ENCODE measurements at places on chromosomes 1 and 21. TPM values are rescaled to one million over a fixed set of nuclear protein-coding genes. Genes with fewer than 3 reads are reported as not detected.

The GNG12 gene
- polyA plus RNA-seq, result 34.5 TPM

DNA sequence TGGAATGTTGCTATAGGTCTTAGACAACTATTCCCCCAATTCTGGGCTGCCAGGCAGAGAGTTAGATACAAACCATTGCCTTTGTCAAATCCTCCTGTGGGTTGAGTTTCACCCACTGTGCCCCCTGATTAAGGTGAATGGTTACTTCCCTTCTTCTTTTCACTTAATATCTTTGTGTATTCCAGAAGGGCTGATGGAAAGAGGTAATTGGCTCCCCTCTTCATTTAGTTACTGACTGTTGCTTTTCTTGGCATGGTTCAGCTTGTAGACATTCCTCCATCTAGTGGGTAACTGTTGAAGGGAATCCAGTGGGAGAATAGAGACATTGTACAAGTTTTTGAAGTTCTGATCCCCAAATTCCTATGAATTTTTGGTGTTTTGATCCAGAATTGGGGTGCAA is 43.8 kb upstream of the MACF1 start:
- no peak for DNase-seq

The GPR137B gene
- polyA plus RNA-seq, result 3.7 TPM

The TTC24 gene
- 0.32 TPM for polyA plus RNA-seq

The THEM5 gene
- polyA plus RNA-seq, result 0.56 TPM

The TSPAN2 gene
- 20.1 TPM for polyA plus RNA-seq

- no peak for DNase-seq
Measured at GRCh38 chr1:236395947-236396664, 2.0 kb downstream of the EDARADD start.

DNA sequence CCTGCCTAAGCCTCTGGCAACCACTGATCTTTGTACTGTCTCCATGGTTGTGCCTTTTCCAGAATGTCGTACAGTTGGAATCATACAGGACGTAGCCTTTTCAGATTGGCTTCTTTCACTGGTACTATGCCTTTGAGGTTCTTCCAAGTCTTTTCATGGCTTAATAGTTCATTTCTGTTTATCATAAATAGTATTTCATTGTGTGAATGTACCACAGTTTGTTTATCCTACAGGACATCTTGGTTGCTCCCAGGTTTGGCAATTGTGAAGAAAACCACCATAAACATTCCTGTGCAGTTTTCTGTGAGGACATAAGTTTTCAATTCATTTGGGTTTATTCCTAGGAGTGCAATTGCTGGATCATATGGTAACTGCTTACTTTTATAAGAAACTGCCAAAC is 190.6 kb upstream of the RAB4A start:
- DNase-seq, result no peak

DNA sequence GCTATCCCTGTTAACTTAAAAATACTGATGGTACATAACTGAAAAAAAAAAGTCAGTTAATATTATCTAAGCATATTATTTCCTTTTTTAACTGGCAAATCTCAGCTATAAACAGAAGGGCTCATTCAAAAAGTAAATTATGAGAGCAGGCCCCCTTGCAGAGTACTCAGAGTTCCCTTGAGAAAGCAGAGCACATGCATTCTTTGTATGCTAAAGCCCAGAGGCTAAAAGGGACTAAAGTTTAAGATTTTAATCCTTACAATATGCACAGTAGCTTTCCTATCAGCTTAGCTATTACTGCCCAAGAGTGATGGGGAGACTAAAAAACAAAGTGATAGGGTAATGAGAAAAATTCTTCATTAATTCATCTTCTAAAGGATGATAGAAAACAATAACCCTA is 18.5 kb downstream of the SLC16A1 start:
- DNase-seq, result no peak

The NPHS2 gene
- not detected for polyA plus RNA-seq

The C1orf159 gene
- 6.4 TPM for polyA plus RNA-seq

- no peak for DNase-seq
Measured at GRCh38 chr1:228226141-228226874, 18.5 kb downstream of the OBSCN start.

The TNFRSF25 gene
- 10.4 TPM for polyA plus RNA-seq

DNA sequence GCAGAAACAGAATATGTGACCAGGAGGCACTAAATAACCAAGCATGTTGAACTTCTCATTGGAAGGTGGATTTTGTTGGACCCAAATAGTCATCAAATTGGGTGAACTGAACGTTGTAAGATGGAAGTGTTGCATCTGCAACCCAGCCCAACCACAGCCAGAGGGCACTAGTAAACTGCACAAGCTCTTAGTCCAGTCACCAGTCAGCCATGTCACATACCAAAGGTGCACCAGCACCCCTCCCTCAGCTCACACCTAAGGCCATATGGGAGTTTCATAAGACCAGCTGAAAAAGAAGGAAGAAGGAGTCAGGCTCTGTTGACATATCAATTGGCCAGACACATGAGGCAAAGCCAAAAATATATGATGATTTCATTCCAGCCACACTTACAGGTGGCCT is 481.7 kb upstream of the NR5A2 start:
- no peak for DNase-seq

DNA sequence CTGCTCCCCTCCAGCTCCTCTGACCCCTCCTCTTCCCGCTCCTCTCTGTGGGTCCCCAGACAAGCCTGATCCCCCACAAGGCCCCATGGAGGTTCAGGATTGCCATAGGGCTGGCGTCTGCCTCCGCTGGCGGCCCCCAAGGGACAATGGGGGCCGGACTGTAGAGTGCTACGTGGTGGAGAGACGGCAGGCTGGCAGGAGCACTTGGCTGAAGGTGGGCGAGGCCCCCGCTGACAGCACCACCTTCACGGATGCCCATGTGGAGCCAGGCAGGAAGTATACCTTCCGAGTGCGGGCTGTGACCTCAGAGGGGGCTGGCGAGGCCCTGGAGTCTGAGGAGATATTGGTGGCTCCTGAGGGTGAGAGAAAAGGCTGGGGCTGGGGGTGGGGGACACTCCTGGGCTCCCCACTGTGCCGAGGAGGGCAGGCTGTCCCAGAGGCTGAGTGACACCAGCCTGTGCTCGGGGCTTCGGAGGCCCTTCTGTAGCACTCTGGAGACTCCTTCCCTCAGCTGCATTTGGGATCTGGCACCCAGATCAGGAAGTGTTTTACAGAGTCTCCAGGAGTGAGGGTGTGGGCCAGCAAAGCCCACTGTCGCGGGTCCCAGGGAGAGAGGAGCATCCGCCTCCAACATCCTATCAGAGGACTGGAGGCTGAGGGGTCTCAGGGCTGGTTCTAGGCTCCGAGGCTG is 25.9 kb downstream of the IGFN1 start:
- DNase-seq, result no peak

- DNase-seq, result no peak
Measured at GRCh38 chr1:209012443-209013196, 570.9 kb upstream of the CAMK1G start.

- no peak for DNase-seq
Measured at GRCh38 chr1:209751627-209752231, 4.1 kb upstream of the TRAF3IP3 start.

DNA sequence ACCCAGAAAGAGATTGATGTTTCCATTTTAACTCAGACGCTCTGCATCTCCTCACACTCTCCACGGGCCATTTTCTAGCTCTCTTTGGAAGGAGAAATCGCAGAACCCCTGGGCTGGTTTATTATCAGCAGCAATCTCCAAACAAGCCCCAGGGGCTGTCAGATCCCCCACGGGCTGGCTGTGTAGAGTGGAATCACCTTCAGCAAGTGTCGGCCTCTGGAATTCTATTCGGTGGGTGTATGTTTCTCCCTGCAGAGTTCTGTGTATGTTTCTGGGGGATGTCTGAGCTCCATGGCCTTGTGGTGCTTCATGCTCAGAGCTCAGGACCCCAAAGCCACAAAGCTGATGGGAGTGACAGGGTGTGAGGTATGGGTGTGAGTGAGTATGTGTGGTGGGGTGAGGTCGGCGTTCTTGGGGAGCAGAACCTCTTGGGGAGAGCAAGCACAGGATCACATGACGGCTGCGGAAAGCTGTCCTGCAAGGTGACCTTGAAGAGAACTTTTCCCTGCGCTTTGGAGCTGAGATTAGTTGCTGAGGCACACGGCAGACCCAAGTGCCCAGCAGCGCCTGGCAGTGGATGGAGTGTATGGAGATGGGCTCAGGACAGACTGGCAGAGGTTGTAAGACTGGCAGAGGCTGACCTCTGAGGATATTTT is 489 bp downstream of the ACOT11 start:
- DNase-seq, result no peak

GRCh38 chr1:28779751-28780408 is 32.1 kb upstream of the OPRD1 start:
- DNase-seq, result no peak

The SELP gene
- 1.2 TPM for polyA plus RNA-seq

- no peak for DNase-seq
Measured at GRCh38 chr21:33655588-33656221, 13.4 kb downstream of the ITSN1 start.

The LRIG2 gene
- 12.6 TPM for polyA plus RNA-seq

- no peak for DNase-seq
Measured at GRCh38 chr1:88892357-88892877, 1.1 kb upstream of the GTF2B start.

The TRNP1 gene
- 0.96 TPM for polyA plus RNA-seq

DNA sequence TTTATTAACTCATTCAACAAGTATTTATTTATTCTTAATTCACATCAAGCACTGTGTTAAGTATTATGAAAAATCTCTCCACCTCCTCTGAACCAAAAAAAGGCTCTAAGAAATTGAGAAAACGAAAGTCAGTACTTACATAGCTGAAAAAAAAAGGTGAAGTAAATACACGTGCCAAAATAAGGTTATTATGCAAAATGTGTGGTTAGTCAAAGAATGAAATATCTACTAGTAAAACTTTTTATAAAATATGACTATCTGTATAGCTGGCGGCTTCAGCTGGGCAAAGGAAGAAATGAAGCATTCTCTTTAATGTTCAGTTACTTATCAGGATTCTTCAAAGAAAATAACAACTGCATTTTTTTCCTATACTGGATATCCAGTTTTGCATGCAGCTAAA is 35.5 kb upstream of the ASPM start:
- no peak for DNase-seq

GRCh38 chr1:113899111-113899510 is 5.5 kb downstream of the AP4B1 start:
- DNase-seq, result no peak

GRCh38 chr1:243595527-243596210 is 254.4 kb downstream of the AKT3 start:
- no peak for DNase-seq

DNA sequence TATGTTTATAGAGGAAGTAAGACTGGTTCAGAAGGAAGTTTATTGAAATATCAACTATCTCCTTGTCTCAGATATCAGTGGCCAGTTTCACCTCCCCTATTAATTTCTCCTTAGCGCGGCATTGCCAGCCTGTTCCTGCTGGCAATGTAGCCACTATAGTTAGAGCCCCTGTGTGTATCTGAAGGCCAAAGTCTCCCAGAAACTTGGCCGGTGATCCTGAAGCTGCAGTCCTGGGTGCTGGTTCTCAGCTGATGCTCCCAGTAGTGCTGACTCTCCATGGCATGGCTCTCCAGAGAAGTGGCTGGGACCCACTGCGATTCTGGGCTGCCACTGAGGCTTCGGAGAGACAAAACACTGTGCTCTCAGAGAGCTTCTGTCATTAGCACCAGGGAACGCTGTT is 59.9 kb downstream of the TNN start:
- no peak for DNase-seq

The KCNN3 gene
- polyA plus RNA-seq, result 10.1 TPM

DNA sequence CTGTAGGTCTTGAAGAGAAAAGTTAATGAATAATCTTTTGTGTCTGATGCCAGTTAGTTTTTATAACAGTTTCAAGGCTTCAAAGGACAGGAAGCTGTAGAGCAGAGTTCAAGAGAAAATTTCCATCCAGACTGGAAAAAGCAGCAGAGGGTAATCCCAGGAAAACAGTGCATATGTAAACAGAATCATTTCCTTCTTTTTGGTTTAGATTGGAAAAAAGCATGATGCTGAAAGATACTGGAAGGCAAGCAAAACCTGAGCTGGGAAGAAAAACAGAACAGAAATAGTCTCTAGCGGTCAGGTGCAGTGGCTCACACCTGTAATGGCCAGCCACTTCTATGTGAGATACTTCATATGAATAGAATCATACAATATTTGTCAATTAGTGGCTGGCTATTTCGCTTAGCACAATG is 71.9 kb downstream of the ZSWIM5 start:
- no peak for DNase-seq

- no peak for DNase-seq
Measured at GRCh38 chr1:6370006-6370405, 23.6 kb downstream of the ACOT7 start.

DNA sequence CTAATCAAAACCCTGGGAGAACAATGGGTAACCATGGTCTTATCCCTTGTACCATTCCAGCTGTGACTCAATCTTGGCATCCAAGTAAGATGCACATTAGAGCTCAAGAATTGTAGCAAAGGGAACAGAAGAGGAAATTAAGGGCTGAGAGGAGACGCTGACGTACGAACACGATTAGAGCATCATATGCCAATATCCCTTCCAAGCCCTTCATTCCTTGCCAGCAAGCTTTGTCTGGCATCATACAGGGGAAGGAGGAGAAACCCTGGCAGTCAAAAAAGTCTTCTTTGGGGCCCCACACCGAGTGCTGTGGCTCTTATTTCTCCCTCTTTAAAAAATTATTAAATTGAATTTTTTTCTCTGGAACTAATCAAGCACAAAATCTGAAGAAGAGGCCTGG is 120.9 kb downstream of the ASTN1 start:
- no peak for DNase-seq

DNA sequence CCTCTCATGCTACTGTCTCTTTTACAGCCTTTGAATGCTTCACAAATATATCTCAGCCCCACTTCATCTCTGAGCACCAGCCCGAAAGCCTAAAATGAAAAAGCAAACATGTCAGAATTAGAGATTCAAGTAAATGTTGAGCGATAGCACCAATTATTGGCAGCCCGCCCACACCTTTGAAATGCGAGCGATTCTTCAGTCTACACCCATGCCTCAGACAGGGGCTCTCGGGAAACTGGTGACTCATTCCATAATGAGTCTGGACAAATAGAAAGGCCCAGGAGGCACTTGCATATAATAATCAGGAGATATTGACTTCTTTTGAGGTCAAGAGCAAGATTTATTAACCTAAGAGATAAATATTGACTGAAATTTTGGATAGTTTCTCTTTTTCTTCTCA is 487.3 kb upstream of the PTBP2 start:
- DNase-seq, result no peak

- no peak for DNase-seq
Measured at GRCh38 chr1:46483589-46483988, 6.0 kb upstream of the DMBX1 start.

- DNase-seq, result no peak
Measured at GRCh38 chr1:234730770-234731568, 121.0 kb upstream of the IRF2BP2 start.

The ACTA1 gene
- polyA plus RNA-seq, result 14,286 TPM

GRCh38 chr1:159602501-159602999 is 14.9 kb downstream of the APCS start:
- no peak for DNase-seq

DNA sequence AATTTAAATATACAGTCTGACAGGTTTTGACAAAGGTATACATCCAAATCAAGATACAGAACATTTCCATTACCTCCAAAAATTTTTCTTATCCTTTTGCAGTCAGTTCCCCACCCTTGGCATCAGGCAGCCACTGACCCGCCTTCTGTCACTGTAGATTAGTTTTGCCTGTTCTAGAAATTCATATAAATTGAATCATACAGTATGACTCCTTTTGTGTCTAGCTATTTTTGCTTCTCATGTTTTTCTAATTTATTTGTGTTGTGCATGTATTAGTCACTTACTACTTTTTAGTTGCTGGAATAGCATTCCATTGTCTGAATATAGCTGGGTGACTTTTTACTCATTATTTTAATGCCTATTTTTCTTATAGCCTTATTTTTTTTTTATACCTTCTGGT is 3.8 kb downstream of the UTP25 start:
- DNase-seq, result no peak

- DNase-seq, result no peak
Measured at GRCh38 chr1:214193691-214194090, 87.3 kb upstream of the SMYD2 start.

Data from forelimb muscle (tissue), 1 donor.